ENCODE measurements at places on chromosomes 11 and 22.
A peak's percentile ranks its signal among the peaks of the same experiment; 100 is the strongest.

GRCh38 chr22:18068381-18068988 lies 9.3 kb upstream of the PEX26 start:
- DNase-seq, result no peak

GRCh38 chr11:128569291-128569690 lies 18.1 kb downstream of the ETS1 start:
- no peak for DNase-seq

DNA sequence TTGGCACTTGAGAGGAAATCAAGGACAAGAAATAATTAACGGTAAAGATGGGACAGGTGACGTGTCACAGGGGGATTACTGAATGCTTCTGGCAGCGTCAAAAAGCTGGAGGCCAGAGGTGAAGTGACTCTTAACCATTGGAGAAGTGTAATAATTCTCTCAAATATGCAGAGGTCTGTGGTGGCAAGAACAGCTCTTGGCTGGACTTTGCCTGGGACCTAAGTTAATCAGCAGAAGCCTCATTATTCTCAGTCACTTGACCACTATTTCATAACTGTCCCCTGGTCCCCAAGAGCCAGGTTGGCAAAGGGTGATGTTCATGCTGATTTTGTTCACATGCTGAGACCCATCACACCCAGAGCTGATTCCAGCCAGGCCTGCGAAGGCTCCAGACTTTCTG lies 72.9 kb downstream of the TIMP3 start:
- no peak for DNase-seq

DNA sequence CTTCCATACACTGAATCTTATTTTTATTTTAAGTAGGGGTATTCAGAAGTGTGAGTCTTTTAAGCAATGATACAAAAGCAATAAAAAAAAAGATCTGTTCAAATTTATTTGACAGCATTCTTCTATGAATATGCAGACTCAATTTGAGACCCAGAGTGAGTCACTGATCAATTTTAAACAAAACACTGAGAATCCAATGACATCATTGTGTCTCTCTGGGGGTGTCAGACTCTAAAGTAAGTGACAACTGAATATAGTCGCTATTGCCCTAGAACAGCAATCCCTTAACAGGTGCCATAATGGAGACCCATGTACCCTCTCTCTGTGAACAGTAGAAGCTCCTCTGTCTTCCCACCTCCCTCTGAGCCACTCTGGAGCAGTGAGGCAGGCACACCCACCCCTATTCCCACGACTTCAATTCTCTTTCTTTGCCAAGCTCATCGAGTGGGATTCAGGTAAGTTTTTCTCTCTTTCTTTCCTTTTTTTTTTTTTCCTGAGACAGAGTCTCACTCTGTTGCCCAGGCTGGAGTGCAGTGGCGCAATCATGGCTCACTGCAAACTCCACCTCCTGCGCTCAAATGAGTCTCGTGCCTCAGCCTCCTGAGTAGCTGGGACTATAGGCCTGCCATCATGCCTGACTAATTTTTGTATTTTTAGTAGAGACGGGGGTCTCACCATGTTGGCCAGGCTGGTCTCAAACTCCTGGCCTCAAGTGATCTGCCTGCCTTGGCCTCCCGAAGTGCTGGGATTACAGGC lies 5.1 kb upstream of the RPS3 start:
- DNase-seq, result no peak

- DNase-seq, result no peak
Observed at GRCh38 chr11:117827521-117828511, 3.3 kb upstream of the FXYD2 start.

GRCh38 chr11:85665733-85666132 lies 804 bp upstream of the CREBZF start:
- no peak for DNase-seq

- DNase-seq, result no peak
Observed at GRCh38 chr11:75188671-75189070, 37.8 kb downstream of the SLCO2B1 start.

DNA sequence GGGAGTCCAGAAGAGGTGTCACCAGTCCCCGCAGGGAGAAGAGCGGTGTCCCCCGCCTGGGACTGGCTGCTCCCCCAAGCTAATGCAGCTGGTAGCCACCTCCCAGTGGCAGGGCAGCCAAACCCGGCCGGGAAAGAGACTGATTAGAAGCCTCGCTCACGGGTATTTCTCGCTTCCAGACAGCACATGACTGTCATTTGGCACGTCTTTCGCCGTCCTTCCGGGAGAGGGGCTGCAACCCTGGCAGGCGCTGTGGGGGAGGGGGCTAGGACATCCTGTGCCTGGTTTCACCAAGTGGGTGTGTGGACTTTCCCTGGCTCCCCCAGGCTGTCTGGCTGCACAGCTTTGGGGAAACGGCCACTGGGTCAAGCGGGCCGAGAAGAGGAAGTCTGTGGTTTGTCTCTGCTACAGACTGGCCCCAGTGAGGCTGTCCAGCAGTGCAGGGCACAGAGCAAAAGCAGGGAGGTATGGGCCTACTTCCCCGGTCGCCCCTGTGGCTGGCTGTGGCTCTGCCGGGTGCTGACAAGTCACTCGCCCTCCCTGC lies 3.8 kb downstream of the CD81 start:
- no peak for DNase-seq

DNA sequence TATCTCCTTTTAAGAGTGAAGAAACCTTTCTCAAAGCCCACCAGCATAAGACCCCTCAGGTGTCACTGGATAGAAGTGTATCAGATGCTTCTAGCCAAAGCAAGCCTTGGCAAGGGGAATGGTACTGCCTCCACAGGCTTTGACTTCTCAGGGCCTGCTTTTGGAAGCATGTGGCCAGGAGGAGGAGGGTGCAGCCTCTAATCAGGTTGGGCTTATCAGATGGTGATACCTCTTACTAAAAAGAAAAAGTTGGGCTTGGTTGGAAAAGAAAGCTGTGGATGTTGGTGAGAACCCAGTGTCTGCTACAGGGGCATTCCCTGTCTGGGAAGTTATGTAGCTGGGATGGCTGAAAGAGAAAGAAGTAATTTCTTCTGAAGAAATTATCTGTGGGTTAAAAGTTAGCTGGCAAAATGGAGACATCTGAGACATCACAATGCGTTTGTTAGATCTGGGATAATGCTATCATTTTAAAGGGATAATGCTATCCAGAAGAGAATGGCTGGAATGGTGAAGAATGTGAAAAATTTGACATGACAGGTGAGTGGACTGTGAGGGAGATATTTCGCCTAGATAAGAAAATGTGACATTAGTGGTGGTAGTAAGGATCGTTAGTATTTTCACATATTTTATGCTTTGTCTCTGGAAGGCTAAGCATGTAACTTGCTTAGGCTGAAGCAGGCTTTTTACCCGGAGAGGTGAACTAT lies 7.2 kb downstream of the APLP2 start:
- DNase-seq, result no peak

DNA sequence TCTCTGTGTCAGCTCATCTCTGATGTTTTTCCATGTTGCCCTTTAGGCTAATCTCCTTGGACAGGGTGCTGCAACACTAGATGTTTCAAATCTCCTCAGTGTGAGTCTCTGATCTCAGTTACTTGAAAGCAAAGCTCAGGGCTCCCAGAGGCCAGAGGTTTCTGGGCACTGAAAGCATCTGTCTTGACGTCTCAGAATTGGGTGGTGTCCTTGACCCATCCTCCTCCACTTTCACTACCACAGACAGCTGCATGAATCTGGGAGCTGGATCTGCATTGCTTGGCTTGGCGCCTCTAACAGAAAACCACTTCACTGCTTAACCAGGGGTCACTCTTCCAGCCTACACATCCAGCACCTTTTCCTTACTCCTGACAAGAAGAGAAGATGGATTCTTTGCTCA lies 399.4 kb downstream of the NXPE2 start:
- peak; percentile 47 for DNase-seq

DNA sequence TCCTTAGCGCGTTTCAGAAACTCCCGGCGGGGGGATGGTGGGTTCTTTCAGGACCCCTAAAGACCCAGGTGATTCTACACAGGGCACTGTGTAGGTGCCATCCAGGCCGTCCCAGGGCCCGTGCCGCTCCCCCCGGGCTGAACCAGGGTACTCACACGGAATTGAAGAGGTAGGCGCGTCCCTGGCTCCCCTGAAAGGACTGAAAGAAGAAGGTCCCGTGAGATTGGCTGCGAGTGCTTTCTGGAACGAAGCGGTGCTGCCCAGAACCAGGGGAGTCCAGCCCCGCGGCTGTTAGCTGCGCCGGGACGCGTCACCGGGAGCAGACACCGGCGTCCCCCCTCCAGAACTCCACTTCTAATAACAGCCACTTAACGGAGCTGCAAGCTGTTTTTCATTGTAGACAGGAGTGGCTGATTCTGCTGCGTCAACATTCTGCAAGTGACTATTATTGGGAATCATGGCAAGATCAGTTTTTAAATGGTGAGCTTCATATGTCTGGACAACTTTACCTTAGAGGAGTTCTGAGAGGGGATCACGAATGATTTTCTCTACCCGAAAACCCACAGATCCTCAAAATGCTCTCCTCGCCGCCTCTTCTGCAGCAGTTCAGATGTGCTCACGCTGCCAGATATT lies 31.8 kb downstream of the YPEL1 start:
- DNase-seq, result no peak

DNA sequence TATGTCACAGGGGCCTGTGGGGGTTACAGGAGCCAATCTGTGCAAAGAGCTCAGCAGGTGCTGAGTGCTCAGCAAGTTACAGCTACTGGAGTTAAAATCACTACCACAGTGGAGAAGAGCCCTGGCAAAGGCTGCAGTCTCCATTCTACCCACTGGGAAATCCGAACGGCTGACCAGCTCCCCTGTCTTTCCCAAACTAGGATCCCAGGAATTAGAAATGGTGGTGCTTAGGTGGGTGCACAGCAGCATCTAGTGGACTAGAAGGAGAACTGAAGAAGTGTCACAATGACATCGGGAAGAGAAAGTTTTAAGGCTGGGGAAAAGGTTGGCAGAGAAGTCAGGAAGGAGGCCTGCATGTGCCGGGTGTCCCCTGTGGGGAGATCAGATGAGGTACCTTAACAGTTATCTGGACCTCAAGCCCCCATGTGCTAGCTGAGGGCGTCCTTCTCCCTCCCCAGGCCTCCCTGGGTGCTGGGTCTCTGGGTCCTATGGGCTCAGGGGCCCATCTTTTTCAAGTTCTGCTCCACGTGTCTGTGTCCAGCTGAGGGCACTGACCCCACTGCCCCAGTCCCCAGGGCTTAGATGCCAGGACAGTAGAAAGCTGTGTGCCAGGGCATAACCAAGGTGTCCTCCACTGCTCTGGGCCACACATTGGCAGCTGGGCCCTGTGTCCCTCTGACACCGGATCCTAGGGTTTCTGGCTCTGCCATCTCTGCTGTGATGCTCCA lies 1.9 kb downstream of the PIWIL3 start:
- DNase-seq, result no peak

DNA sequence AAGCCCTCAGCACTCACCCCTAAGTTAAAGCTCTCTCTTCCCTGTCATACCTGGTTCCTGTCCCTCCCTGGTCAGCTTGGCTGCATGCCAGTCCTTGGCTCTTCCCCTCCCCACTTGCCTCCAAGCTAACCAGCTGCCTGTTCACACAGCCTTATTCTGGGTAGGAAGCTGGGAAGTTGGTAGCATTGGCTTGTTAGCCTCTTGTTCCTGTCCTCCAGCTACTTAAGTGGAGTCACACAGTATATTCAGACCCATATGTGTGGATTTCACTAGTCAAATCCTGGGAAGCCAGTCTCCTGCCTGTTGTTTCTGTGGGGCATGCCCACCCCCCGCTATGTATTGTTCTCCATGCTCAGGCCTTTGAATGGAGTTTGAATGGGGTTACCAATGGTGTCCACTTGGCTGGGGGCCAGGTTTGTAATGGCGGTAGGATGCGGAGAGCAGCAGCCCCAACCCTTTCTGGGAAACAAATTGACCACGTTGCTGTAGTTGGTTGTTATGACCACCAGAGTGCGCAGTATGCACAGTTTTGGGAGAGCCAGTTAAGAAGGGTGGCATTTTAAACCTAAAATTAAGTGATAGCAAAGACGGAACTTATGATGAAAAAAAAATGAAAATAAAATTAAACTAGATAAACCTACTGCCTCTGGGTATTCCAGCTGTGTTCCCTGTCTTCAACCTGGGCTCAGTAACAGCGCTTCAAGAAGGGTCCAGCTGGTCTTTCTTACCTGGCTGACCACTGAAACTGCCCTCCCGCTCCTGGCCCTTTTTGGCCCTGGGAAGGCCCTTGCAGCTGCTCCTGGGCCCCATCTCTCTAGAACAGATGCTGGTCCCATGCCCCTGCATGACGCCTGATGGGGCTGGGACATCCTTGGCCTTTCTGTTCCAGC lies 10.7 kb upstream of the RPS3 start:
- DNase-seq, result peak; percentile 85

- DNase-seq, result no peak
Observed at GRCh38 chr11:34266090-34266912, 91.5 kb downstream of the ABTB2 start.

DNA sequence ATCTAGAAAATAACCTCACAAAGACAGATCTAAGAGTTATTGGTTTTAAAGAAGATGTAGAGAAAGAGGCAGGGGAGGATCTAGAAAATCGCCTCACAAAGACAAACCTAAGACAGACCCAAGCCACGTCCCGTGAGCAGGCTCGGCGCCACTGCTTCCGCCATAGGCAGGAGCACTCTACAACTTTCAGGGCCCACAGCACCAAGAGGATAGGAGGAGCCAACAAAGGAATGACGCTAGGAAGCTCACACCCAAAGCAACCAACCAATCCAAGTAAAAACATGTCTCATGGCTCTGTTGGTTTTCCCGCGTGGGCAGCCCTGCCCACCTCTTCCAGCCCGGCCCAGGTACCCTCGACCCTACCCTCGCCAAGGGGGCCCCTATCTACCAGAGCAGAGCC lies 4167.4 kb upstream of the OR11H1 start:
- DNase-seq, result no peak

- no peak for DNase-seq
Observed at GRCh38 chr22:20509344-20510047, 2.1 kb downstream of the MED15 start.

GRCh38 chr11:691710-692590 lies 3.1 kb downstream of the DEAF1 start:
- no peak for DNase-seq

- DNase-seq, result no peak
Observed at GRCh38 chr22:35947794-35948425, 80.7 kb downstream of the RBFOX2 start.

GRCh38 chr11:82315093-82315492 lies 418.6 kb downstream of the FAM181B start:
- DNase-seq, result peak; percentile 58

GRCh38 chr22:50218996-50219727 lies 18.4 kb downstream of the SELENOO start:
- peak; percentile 84 for DNase-seq

- DNase-seq, result no peak
Observed at GRCh38 chr11:13000721-13001120, 8.4 kb upstream of the RASSF10 start.

DNA sequence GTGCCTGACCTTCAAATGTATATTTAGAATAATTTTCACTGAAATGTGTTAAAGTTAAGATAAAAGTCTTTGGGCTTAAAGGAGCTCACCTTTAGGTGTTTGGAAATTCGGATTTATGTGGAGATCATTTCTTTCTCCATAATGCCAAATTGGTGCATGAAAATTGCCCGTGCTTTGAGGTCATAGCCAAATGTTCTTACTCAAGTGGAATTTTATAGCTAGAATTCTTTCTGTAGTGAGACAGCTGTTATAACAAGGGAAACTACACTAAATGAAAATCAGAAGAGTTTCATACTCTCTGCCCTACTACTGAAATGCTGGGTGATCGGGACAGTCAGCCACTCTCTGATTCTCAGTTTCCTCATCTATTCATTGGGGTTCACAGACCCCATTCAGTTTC lies 89.5 kb upstream of the DBX1 start:
- DNase-seq, result no peak
